ENCODE measurements at places on chromosomes 4 and X. TPM values are rescaled to one million over a fixed set of nuclear protein-coding genes. Genes with fewer than 3 reads are reported as not detected.

DNA sequence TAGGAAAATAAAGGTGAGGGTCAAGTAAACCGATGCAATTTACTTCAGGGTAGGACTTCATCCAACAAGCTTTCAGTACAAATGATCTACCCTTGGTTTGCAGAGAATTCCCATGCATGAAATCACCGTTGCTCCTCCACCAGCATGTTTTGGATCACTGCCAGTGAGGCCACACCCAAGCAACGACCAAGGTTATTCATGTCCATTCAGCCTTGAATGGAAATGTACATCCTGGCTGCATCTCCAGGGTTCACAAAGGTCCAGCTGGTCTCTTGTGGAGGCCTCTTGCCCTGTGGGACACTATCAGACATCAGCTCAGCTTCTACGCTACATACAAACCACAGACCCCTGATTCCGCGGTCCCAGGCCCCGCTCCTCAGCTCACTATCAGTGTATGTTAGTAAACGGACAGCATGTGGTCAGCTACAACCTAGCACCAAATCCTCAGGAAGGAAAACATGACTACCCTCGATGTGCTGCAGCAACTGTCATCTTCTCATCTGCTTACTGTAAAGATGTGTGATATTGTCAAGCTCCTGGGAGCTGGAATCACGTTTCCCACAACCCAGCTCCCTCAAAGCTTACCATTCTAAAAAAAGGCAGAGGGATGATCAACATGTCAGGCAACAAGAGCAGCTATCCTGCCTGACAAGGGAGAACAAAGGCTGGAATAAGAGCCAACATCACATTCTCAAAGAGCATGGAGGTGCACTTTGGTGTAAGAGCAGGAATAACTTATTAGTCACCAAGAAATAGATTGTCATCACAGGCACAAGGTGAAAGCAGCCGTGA lies 4.9 kb downstream of the LYAR start:
- no peaks in the 10 kb centered on the region for H3K36me3 ChIP-seq
- no peaks in the 10 kb centered on the region for H3K27me3 ChIP-seq
- no peak overlapping the region for H3K4me3 ChIP-seq
- no peak for DNase-seq

- no peaks in the 10 kb centered on the region for H3K4me1 ChIP-seq
- no peak overlapping the region for H3K27ac ChIP-seq
- H3K36me3 ChIP-seq = no peaks in the 10 kb centered on the region
- DNase-seq = no peak
Observed at GRCh38 chrX:134653835-134654234, 4.4 kb downstream of the PLAC1 start.

DNA sequence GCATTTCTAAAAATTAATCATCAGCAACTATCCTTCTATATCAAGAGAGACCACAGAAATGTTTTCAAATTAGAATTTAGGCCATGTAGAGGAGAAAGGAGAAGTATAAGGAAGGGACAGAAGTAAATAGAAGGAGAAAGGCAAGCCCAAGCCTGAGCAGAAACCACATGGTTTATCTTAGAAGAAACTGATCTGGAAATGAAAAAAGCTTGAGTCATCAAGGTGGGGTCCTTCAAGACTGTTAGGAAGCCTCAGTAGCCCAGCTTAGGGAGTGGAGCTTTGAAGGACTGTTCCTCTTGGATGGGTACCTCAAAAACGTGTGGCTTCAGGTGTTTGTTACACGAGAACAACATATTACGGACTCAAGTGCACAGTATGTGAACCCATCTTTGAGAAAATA lies 4.5 kb downstream of the BMX start:
- no peak for DNase-seq
- H3K4me3 ChIP-seq = no peak overlapping the region
- no peaks in the 10 kb centered on the region for H3K4me1 ChIP-seq
- no peaks in the 10 kb centered on the region for H3K27me3 ChIP-seq

DNA sequence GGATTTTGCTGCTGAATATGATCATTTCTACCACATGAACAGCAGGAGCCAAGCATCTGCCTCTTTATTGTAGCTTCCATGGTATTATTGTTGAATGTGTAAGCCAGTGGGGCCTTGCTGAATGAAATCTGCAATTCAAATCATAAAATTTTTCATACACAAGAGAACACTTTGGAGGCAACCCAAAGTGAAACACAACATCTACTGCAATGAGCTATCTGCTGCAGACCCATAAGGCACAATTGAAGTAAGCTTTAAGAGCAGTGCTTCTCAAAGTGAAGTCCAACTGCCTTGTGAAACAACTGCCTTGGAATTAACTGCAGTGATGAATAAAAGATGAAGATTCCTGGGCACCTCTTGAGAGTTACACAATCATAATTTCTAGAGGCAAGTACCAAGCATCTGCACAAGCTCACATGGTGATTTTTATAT lies 626.3 kb upstream of the INTU start:
- no peaks in the 10 kb centered on the region for H3K27me3 ChIP-seq
- no peak overlapping the region for H3K4me3 ChIP-seq
- H3K27ac ChIP-seq = no peak overlapping the region
- no peak for DNase-seq
- H3K4me1 ChIP-seq = no peaks in the 10 kb centered on the region
- no peaks in the 10 kb centered on the region for H3K36me3 ChIP-seq

GRCh38 chr4:109025471-109026076 lies 262.7 kb upstream of the ETNPPL start:
- H3K4me3 ChIP-seq = no peak overlapping the region
- no peak for DNase-seq
- no peak overlapping the region for H3K27ac ChIP-seq
- no peaks in the 10 kb centered on the region for H3K27me3 ChIP-seq
- H3K36me3 ChIP-seq = no peaks in the 10 kb centered on the region
- H3K4me1 ChIP-seq = no peaks in the 10 kb centered on the region

DNA sequence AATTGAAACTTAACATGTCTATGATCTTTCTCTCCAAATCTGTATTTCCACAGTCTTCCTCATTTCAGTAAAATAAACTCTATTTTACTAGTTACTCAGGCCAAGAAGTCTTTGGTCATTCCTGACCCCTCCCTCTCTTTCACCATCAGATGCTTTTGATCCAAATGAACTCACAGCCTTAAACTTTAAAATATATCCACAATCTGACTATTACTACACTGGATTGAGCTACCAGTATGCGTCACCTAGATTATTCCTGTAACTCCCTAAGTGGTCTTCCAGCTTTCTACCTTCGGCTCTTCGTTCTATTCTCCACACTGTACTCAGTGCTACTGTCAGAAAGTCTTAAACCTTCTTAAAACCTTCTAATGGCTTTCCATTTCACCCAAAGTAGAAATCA lies 195.1 kb downstream of the FBXW7 start:
- no peak for DNase-seq
- no peak overlapping the region for H3K4me3 ChIP-seq
- no peaks in the 10 kb centered on the region for H3K4me1 ChIP-seq
- H3K27ac ChIP-seq = no peak overlapping the region
- H3K27me3 ChIP-seq = no peaks in the 10 kb centered on the region

The NUDT10 gene
- total RNA-seq = 13.1 TPM

DNA sequence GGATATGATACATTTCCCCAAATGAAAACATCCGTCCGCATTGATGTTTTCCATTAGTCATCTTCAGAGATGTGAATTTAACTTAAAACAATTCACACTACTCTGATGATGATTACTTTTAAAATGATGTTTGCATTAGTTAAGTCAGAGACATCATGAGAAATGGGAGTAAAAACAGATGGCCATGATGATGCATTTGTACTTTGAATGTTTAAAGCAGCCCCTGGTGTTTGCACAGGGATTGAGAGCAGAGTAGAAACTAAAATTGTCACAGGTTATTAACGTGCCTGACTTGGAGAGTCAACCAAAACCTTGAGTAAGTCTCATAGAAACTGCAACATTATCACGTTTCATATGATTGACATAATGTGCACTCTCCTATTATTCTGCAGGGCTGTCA lies 117.2 kb downstream of the CFAP299 start:
- H3K36me3 ChIP-seq = no peaks in the 10 kb centered on the region
- no peaks in the 10 kb centered on the region for H3K27me3 ChIP-seq
- no peaks in the 10 kb centered on the region for H3K4me1 ChIP-seq

DNA sequence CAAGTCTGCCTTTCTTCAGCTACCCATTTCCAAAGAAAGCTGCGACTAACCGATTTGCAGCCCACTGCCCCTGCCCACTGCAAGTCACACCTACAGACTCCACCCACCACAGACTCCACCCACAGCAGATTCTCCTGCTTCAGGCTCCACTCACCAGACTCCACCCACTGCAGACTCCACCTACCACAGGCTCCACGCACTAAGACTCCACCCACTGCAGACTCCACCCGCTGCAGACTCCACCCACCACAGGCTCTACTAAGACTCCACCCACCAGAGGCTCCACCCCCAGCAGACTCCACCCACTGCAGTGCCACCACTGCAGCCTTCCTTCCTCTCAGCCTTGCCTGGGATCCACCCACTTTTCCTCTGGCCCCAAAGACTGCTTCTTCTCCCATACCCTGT lies 41.3 kb downstream of the ABLIM2 start:
- H3K36me3 ChIP-seq = no peaks in the 10 kb centered on the region
- DNase-seq = peak; percentile 27
- no peaks in the 10 kb centered on the region for H3K27me3 ChIP-seq
- no peak overlapping the region for H3K27ac ChIP-seq

DNA sequence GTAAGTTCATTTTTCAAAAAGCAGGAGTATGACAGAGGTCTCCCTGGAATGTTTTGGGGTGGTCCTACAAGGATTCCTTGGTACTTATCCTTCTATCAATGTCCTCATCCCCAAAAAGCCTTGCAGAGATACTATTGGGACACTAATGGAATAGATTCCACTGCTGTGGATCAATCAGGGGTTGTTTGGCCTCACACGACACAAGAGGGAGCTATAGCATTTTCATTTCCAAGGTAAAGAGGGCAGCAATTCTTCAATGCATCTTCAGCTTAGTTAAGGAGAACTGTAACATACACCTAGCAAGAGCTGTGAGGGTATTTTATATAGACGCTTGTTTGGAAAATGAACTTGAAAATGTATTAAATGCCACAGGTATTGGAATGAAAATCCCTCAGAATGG lies 50.9 kb downstream of the USP26 start:
- H3K36me3 ChIP-seq = no peaks in the 10 kb centered on the region
- no peak overlapping the region for H3K27ac ChIP-seq
- DNase-seq = no peak
- no peak overlapping the region for H3K4me3 ChIP-seq
- no peaks in the 10 kb centered on the region for H3K4me1 ChIP-seq

- no peaks in the 10 kb centered on the region for H3K27me3 ChIP-seq
- no peaks in the 10 kb centered on the region for H3K36me3 ChIP-seq
- DNase-seq = no peak
- H3K4me1 ChIP-seq = no peaks in the 10 kb centered on the region
- no peak overlapping the region for H3K27ac ChIP-seq
Observed at GRCh38 chr4:77877167-77877566, 14.5 kb downstream of the MRPL1 start.

GRCh38 chr4:164483711-164484110 lies 270.2 kb upstream of the SMIM31 start:
- H3K36me3 ChIP-seq = no peaks in the 10 kb centered on the region
- H3K4me3 ChIP-seq = no peak overlapping the region
- H3K4me1 ChIP-seq = no peaks in the 10 kb centered on the region
- H3K27ac ChIP-seq = no peak overlapping the region
- no peak for DNase-seq
- H3K27me3 ChIP-seq = no peaks in the 10 kb centered on the region

The SORBS2 gene
- total RNA-seq = 118 TPM

DNA sequence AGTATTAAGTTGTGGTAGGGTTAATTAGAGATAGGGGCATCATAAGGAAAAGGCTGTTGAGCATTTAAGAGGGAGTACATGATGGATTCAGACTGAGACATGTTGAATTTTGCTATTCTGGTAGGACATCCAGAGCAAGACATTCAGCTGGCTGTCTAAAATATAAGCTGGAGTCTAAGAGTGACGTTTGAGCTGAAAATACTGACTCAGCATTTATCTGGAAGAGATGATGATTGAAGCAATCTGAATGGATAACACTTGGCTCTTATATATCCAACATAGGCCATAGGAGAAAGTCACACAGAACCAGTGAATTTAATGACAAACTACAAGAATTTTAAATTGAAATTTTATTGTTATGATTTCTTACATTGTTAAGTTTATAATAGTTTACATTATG lies 114.3 kb downstream of the CENPC start:
- no peaks in the 10 kb centered on the region for H3K36me3 ChIP-seq
- no peak overlapping the region for H3K27ac ChIP-seq
- no peaks in the 10 kb centered on the region for H3K4me1 ChIP-seq
- no peak for DNase-seq
- no peaks in the 10 kb centered on the region for H3K27me3 ChIP-seq

- no peaks in the 10 kb centered on the region for H3K4me1 ChIP-seq
- H3K27me3 ChIP-seq = no peaks in the 10 kb centered on the region
- no peak for DNase-seq
- H3K27ac ChIP-seq = no peak overlapping the region
- no peaks in the 10 kb centered on the region for H3K36me3 ChIP-seq
Observed at GRCh38 chrX:107485013-107485412, 35.6 kb downstream of the FRMPD3 start.

DNA sequence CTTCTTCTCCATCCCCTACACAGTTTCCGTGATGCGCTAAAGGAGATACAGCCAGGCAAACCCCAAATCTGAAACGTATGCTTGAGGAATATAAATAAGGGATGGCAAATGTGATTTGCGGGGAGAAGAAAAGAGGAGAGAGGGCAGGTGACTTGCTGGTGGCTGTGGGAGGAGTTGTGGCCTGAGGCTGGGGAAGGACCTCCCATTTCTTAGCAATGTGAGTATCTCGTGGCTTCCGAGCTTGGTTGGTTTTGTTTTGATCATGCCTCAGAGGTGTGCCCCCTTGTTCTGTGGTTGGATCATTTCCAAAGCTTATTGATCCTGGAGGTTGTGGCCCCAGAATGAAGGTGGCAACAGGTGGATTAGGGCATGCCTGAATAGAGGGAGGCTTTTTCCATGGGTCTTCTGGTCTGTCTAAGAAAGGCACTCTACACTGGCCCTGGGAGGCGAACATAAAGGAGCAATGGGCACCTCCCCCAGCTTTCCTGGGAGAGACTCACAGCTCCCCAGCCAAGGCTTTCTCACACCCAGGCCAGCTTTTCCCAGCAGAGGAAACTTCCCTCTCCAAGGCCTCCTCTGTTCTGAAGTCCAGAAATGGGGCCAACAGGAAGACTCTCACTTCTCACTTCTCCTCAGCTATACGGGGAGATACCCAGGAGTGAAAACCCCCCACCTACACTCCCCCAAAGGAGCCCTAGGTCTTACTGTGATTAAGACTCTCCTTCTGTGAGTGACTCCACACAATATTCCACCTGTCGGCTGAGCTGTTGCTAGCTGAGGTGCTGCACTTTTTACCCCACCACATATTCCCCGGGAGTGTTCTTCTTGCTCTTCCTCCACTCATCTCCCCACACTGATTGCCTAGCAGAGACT lies 40.0 kb downstream of the C4orf51 start:
- H3K4me3 ChIP-seq = no peak overlapping the region
- no peaks in the 10 kb centered on the region for H3K36me3 ChIP-seq
- H3K27ac ChIP-seq = no peak overlapping the region
- H3K27me3 ChIP-seq = no peaks in the 10 kb centered on the region
- no peaks in the 10 kb centered on the region for H3K4me1 ChIP-seq

The TKTL1 gene
- total RNA-seq = 0.07 TPM

The APLN gene
- 2.6 TPM for total RNA-seq
